Stimulated activated naive CD8-positive, alpha-beta T cell treated with anti-CD3 and anti-CD28 coated beads, Interleukin-15, amount 100 ng/mL, for 72 hours (primary cell): ENCODE measurements at places on chromosomes 13 and 19.
A peak's percentile ranks its signal among the peaks of the same experiment; 100 is the strongest.

DNA sequence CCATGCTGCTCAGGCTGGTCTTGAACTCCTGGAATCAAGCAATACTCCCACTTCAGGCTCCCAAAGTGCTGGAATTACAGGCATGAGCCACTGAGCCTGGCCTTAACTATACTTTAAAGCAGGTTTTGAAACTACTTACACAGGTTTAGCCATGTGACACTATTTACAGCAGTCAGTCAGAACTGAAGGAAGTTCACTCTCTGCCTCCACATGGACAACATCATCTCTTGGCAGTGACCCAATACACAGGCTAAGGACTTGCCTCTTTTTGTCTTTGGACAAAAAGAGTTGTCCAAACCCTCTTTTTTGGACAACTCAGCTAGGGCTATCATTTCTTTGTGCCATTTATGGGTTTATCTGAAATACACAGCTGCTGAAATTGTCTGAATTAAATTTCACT, 89.0 kb upstream of the CLDN10 start:
- DNase-seq: no peak

DNA sequence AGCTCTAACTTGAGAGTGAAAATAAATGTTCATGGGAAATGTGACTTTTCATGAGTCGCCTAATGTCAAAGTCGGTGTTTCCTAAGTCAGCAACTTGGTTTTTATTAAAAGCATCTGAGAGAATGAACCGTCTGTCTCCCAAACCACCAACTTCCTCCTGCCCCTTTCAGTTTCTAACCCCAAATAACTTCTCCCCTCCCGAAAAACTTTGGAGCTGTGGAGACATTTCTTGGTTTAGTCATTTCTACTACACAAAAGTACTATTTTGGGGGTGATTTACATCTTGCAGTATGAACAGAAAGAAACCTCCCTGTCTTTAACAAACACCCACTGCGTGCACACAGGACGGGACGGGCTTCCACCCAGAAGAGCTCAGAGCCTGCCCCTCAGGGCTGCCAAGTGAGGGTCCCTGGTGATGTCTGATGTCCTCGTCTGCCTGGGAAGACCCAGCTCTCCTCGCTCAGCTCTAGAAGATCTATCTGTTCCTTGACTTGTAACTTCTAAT, 65.0 kb downstream of the RASA3 start:
- peak; percentile 48 for DNase-seq

DNA sequence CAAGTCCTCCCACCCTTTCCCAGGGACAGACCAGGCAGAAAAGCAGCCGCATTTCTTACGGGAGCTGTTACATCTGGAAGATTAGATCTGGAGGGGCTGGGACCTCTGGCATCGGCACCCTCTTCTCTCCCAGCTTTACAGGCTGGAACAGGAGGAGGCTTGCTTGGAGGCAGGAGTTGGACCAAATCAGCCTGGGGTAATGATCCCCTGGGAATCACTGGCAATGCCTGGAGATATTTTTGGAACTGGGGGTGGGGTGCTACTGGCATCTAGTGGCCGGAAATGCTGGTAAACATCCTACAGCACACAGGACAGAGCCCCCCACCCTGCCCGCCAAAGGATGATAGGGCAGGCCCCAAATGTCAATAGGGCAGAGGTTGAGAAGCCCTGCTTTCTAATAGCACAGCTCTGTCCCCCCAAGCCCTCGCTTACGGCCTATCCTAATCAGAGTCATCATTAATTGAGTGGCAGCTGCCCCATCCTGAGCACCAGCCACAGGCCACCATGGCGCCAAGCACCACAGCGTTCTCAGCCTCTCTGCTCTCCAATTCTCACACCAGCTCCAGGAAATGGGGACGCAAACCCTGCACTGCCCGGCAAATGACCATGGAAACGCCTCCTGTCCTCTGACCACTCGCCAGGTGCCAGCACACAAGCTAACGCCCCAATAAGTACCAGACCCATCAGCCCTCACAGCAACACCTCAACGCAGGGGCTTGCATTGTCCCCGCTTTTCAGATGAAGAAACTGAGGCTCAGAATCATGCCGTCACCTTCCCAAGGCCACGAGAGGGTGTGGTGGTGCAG, 20.6 kb downstream of the LRRC4B start:
- DNase-seq: no peak

- no peak for DNase-seq
Observed at GRCh38 chr19:38701455-38702063, 42.7 kb downstream of the CAPN12 start.

- no peak for DNase-seq
Observed at GRCh38 chr13:97535614-97536013, 101.6 kb downstream of the RAP2A start.

DNA sequence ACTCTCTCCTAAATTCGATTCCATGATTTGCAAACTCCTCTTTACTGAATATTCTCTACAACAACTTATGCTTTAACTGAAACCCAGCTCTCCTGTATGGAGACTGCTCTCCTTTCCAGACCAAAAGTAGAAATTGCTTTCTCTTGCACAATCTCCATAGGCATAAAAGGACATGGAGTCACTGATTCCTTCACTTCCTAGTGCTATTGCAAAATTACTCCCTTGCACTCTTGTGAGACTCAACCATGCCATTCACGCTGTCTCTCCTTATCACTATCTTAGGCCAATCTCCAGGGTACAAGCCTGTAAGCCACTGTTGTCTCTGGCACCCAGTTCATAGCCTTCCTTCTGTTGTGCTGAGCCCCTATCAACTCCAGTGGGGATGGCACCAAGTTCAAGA, 30.6 kb downstream of the SERPINE3 start:
- DNase-seq: no peak

GRCh38 chr19:46033401-46033800, 7.4 kb downstream of the IGFL4 start:
- no peak for DNase-seq
